Activated CD8-positive, alpha-beta T cell treated with anti-CD3 and anti-CD28 coated beads for 36 hours (primary cell): ENCODE measurements at places on chromosomes 3 and 15.

DNA sequence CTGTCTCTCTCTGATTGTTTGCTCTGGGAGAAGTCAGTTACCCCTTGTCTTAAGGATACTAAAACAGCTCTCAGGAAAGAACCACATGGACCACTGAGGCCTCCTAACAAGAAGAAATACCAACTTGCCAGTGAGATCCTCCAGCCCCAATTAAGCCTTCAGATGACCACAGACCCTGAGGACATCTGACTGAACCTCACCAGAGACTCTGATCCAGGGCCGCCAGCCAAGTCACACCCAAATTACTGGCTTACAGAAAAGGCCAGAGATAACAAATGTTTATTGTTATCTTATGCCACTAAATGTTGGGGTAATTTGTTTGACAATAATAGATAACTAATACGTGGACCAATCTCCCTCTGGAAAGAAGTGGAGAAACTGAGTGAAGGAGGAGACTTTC is 40.2 kb downstream of the SLC12A8 start:
- H3K4me3 ChIP-seq: no peak overlapping the region
- peaks cover 4% of the 10 kb centered on the region for H3K4me1 ChIP-seq
- H3K27ac ChIP-seq: no peak overlapping the region
- no peak for DNase-seq
- peaks cover 4% of the 10 kb centered on the region for H3K27me3 ChIP-seq
- H3K36me3 ChIP-seq: no peaks in the 10 kb centered on the region

DNA sequence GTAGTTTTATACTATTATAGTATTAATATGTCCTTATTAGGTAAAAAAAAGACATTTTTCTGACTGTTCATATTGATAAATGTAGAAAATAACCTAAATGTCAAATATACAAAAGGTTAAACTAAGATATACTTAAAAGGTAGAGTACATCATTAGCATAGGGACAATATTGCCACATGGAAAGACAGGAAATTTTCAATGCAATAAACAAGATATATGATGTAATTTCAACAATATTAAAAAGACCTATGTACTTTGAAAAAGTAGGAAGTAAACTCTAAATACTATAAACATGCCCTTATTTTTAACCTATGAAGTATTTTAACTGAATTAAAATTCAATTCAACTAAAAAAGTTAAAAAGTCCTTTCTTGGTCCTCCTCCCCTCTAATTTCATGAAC is 1.9 kb downstream of the SPG11 start:
- H3K36me3 ChIP-seq: peaks cover 28% of the 10 kb centered on the region
- peak overlapping the region; percentile 72 for H3K27ac ChIP-seq
- no peaks in the 10 kb centered on the region for H3K27me3 ChIP-seq
- H3K4me1 ChIP-seq: peaks cover 48% of the 10 kb centered on the region
- DNase-seq: no peak

GRCh38 chr3:117903226-117903625 is 1131.4 kb downstream of the IGSF11 start:
- H3K4me3 ChIP-seq: no peak overlapping the region
- no peaks in the 10 kb centered on the region for H3K36me3 ChIP-seq
- no peaks in the 10 kb centered on the region for H3K4me1 ChIP-seq
- H3K27ac ChIP-seq: no peak overlapping the region
- no peak for DNase-seq

DNA sequence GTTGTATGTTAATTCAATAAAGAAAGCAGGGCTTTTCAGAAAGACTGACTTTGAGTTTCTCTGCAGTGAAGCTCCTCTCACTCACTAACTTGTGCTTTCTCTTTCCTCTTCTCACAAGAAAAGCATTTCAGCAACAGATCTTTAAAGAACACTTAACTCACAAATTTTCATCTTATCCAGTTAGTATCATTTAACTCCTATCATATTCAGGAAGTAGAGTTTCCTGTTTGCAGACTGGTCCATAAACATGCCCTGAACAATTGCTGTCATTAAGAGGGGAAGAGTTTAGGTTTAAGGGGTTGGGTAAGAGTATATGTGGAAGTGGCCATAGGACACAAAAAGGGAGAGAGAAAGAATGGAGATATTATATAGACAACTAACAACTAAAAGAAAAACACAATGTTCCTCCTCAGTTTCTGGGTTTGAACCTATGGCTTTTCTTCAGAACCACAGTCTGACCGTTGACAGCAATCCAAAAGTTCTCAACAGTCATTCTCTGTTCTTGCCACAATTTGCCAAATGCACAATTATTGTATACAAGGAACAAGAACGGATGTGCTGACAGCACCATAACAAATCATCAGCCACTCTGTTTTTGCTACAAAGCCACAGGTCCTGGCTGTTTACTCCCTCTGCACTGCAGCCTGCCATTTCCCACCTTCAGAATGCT is 63.9 kb downstream of the CHAC1 start:
- H3K27ac ChIP-seq: peak overlapping the region; percentile 12
- peaks cover 27% of the 10 kb centered on the region for H3K36me3 ChIP-seq
- H3K27me3 ChIP-seq: no peaks in the 10 kb centered on the region
- DNase-seq: no peak
- peaks cover 3% of the 10 kb centered on the region for H3K4me1 ChIP-seq

DNA sequence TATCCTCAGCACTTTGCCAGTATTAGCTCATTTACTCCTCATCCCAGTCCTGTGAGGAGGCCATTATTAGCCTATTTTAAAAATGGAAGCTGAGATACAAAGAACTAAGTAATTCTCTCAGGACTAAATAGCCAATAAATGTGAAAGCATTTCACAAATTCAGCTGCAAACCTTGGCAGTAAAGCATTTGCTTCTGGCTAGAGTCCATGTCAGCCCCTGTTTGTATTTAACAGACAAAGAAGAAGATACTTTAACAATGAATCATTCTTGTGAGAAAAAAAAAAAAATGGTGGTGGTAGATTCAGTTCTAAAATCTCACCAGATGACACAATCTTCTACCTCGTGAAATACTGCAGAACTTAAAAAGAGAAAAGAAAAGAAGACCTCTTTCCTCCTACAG is 85.0 kb upstream of the CNTN6 start:
- H3K36me3 ChIP-seq: no peaks in the 10 kb centered on the region
- no peak overlapping the region for H3K27ac ChIP-seq
- H3K4me3 ChIP-seq: no peak overlapping the region
- H3K4me1 ChIP-seq: no peaks in the 10 kb centered on the region
- H3K27me3 ChIP-seq: no peaks in the 10 kb centered on the region

GRCh38 chr3:158101335-158102241 is 4.6 kb downstream of the SHOX2 start:
- DNase-seq: no peak
- H3K27me3 ChIP-seq: peaks cover 81% of the 10 kb centered on the region
- no peak overlapping the region for H3K27ac ChIP-seq
- no peak overlapping the region for H3K4me3 ChIP-seq
- H3K36me3 ChIP-seq: peaks cover 4% of the 10 kb centered on the region

GRCh38 chr15:68310804-68311463 is 33.4 kb downstream of the FEM1B start:
- peaks cover 7% of the 10 kb centered on the region for H3K4me1 ChIP-seq
- H3K36me3 ChIP-seq: no peaks in the 10 kb centered on the region
- peaks cover 1% of the 10 kb centered on the region for H3K27me3 ChIP-seq
- DNase-seq: no peak
- no peak overlapping the region for H3K4me3 ChIP-seq

- DNase-seq: no peak
- H3K27ac ChIP-seq: no peak overlapping the region
- H3K36me3 ChIP-seq: no peaks in the 10 kb centered on the region
- no peaks in the 10 kb centered on the region for H3K27me3 ChIP-seq
These were observed 7.3 kb upstream of the SEMA3F start for GRCh38 chr3:50147861-50148260.

DNA sequence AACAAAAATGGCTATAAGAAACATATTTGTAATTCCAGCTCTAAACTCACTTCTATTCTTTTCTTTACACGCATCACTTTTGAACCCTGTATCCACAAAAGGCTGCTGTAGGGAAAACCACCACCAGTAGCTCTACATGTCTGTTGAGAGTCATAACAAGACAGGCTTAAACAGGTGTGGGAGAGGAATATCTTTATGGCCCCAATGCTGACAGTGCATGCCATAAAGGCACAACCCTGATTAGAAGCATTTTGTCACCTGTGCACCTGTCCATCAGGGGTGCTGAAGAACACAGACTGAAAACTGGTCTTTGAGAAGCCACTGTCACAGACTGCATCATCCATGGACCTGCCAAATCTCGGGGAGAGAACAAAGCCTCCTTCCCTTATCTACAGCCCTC is 11.6 kb upstream of the CSPG5 start:
- H3K27me3 ChIP-seq: no peaks in the 10 kb centered on the region
- no peak for DNase-seq
- H3K36me3 ChIP-seq: peaks cover 25% of the 10 kb centered on the region
- H3K4me1 ChIP-seq: no peaks in the 10 kb centered on the region

- no peak overlapping the region for H3K4me3 ChIP-seq
- H3K27me3 ChIP-seq: no peaks in the 10 kb centered on the region
- peak overlapping the region; percentile 19 for H3K27ac ChIP-seq
- no peak for DNase-seq
- H3K4me1 ChIP-seq: peaks cover 59% of the 10 kb centered on the region
- H3K36me3 ChIP-seq: peaks cover 63% of the 10 kb centered on the region
These were observed 12.5 kb downstream of the MRPS25 start for GRCh38 chr3:15052335-15053242.

DNA sequence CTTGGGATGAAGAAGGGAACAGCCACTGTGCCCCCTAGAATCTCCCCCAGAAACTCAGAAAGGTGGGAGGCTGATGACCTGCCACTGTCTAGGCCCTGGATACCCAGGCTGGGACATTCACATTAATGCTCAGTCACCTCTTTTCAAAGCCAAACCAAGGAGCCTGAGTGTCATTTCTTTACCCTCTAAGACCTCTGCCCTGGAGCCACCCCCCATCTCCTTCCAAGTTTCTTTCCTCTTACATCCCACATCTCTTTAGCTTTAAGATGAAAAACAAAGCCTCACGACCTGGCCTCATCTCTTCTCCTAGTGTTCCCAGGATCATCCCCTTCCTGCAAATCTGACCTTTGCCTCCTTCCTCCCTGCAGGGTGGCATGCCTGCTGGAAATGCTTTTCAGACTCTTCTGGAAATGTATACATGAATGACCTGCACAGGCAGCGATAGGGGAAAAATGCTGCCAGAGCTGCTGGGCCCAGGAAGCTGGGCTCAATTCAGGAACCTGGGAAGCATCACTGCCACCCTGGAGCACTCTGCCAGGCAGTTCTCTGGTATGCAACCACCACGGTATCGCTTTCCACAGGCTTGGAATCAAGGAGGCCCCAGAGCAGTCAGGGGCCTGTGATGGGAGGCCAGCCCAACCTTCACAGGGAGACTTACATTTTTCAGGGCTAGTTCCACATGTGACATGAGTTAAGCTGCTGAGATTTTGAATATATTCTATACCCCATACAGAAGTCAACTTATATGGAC is 67.6 kb downstream of the DAPK2 start:
- H3K36me3 ChIP-seq: no peaks in the 10 kb centered on the region
- H3K27me3 ChIP-seq: no peaks in the 10 kb centered on the region
- DNase-seq: no peak
- peaks cover under 1% of the 10 kb centered on the region for H3K4me1 ChIP-seq
- H3K4me3 ChIP-seq: no peak overlapping the region

DNA sequence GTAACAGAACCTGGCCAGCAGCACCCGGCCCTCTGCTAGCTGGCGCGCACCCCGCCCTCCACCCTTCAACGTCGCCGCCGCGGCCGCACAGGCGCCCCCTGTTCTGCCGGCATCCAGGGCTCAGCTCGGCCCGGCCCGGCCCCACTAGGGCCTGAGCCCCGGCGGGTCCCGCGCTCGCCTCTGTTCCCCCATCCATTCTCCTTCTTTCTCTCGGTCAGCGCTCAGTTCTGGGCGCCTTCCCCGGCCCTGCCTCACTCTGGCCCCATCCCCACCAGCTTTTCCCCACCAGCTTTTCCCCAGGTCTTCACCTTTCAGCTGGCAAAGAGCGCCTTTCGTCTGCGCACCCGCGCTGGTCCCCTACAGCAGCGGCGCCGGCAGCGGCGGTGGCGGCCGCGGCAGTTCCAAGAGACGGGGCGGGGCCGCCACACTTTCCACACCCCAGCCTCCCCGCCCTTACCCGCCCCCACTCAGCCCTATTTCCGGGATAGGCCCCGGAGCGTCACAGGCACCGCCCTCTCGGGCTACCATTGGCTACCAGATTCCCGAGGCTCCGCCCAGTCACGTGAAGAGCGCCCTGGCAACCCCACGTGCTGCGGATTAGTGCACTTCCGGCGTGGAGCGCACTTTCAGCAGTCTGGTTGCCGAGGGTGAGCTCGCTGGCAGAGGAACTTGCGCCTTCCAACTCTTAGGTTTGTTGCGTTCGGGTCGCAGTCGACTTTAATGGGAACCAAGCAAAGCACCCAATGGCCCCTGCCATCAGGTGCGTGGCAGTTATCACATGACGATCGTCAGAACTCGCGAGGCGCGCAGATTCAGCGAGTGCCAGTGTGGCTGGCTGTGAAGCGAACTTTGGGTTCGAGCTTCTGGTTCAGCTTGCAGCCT is at the start of gene EIF5A2:
Gene EIF5A2, minus strand, starts transcription at position 403 of the 882 bp plus-strand sequence. CDS start 831 bp downstream, outside the sequence.
- peak within 1 kb of the TSS; percentile 93 for H3K27ac ChIP-seq
- DNase-seq: peak; percentile 98
- H3K36me3 ChIP-seq: peaks cover 7% of the 10 kb centered on the region
- H3K4me3 ChIP-seq: peak within 1 kb of the TSS; percentile 95

- H3K4me1 ChIP-seq: no peaks in the 10 kb centered on the region
- no peaks in the 10 kb centered on the region for H3K36me3 ChIP-seq
- no peak for DNase-seq
These were observed 57.2 kb downstream of the EFCAB12 start for GRCh38 chr3:129371041-129371826.

DNA sequence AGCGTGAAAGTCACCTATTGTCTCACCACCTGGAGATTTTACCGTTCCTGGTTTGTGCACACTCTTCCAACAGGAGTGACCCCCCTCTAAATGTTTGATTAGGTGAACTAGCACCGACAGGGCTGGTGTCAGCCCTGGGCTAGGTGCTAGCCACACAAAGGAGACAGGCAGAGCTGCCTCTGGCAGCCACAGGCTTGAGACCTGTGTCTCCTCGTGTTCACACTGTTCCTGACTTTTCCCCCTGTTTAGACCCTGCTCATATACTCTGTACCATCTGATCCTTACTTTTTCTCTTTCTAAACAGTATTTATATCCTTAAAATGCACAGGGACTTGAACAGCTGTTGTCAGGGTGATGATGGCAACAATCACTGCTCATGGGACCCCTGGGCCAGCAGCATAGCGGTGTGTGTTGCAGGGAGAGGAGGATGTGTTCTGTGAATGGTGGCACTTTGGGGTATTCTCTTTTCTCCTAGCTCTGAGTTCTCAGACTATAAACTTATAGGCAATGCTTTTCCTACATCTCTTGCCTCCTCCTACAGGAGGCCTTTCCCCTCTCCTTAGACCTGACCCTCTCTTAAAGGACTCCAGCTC is 5.5 kb downstream of the CD80 start:
- no peak overlapping the region for H3K27ac ChIP-seq
- peaks cover 16% of the 10 kb centered on the region for H3K36me3 ChIP-seq

DNA sequence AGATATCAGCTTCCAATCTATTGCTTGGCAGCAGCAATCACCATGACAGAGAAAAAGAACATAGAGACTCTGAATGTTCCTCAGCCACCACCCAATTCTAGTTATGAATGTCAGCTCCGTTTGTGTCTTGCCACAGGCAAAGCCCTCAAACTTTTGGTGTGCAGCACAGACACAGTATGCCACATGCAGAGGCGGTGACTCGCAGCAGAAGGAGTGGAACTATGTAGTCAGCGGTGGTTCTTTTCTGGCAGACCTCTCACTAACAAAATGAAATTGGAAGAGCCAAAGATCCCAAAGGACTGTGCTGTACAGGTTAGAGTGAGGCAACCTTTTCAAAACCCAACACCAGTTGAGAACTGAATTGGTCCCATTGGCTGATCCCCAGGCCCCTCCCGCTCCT is 220.9 kb downstream of the SLC9A9 start:
- peaks cover 5% of the 10 kb centered on the region for H3K4me1 ChIP-seq
- no peaks in the 10 kb centered on the region for H3K36me3 ChIP-seq
- H3K27ac ChIP-seq: no peak overlapping the region
- no peaks in the 10 kb centered on the region for H3K27me3 ChIP-seq
